ENCODE measurements at places on chromosomes 3 and 15.

- no peak for DNase-seq
These were observed 254.6 kb upstream of the RBMS3 start for GRCh38 chr3:29026286-29026685.

DNA sequence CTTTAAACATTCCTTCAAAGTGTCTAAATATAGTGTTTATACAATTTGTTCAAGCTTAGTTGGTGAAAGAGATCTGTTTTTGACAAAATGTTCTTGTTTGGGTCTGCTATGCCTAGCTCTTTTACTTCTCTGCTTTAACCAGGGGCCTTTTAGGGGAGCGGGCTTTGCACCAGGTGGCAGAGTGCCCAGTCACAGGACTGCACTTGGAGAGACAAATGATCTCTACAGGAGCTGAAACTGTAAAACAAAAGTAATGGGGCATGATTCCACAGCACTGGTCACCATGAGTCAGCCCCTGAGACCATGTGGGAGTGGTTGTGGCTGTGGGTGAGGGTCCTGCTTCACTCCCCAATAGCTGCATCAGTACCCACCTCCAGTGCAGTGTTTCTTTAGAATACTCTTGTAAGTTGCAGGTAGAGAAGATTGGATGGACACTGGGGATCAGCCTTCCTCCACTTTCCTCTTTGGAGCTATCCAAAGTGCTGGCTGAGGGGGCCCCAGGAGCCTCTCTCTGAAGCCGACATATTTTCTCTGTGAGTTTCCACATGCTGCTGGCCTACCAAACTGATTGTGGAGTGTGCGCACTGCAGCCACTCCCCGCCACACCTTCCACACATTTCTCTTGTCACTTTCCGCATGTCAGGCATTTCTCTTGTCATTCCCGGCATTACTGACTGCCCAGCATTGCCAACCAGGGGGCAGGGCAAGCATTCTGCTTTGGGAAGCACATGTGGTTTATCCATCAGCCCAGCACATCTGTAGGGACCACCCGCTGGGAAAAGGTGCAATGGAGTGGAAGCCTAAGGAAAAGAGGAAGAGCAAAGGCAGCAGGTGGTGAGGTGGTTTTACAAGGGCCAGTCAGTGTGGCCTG is 110.0 kb downstream of the EPHB1 start:
- DNase-seq = no peak

GRCh38 chr3:139630542-139630941 is 47.2 kb downstream of the NMNAT3 start:
- no peak for DNase-seq

- DNase-seq = no peak
These were observed 31.6 kb downstream of the LRIG1 start for GRCh38 chr3:66469220-66469640.

DNA sequence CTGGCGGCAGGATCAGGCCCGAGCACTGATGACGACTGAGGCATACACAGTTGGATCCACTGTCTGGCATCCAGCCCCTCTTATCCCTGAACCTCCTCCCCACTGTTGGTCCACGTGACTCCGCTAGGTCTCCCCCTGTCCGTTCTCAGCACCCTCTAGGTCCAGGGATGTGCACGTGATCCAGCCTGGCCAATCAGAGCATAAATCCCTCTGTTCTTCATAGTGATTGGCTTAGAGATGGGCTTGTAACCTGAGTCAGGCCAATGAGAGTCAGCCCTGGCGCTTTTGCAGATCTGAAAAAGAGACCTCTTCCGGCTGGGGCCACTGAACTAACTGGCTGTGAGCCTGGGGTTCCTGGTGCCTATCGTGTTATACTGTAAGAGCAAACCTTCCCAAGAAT is 20.5 kb upstream of the IQSEC1 start:
- DNase-seq = no peak

GRCh38 chr3:112133626-112134334 is 732 bp upstream of the GCSAM start:
- no peak for DNase-seq

DNA sequence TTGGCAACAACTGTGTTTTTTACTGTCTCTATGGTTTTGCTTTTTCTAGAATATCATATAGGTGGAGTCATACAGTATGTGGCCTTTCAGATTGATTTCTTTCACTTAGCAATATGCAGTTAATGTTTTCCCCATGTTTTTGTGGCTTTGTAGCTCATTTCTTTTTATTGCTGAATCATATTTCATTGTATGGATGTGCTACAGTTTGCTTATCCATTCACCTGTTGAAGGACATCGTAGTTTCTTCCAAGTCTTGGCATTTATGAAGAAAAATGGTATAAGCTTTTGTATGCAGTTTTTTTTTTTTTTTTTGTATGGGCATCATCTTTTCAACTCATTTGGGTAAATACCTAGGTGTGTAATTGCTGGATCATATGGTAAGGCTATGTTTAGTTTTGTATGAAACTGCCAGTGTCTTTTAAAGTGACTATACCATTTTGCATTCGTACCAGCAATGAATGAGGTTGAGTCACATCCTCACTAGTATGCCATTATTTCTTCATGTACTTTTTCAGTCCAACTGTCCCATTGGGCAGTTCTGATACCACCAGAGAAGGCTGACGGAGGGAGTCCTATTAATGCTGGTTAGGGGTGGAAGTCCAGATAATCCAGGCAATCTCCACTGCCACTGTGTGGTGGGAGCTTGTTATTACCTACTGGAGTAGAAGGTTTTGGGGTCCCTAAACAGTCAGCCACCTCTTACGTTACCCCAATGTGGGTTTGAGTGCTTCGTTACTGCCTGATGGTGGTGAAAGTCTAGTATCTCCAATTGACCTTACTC is 210.5 kb downstream of the DOCK3 start:
- peak; percentile 30 for DNase-seq

DNA sequence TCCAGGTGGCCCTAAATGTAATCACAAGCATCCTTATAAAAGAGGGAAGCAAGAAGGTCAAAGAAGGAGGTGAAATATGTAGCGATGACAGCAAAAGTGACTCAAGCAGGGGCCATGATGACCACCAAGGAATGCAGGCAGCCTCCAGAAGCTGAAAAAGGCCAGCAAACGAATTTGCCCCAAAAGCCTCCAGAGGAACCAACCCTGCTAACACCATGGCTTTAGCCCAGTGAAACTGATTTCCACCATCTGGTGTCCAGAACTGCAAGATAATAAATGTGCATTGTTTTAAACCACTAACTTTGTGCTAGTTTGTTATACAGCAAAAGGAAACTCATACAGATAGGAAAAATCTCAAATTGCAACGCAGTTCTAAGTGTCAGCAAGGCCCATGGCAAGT is 23.0 kb upstream of the RBSN start:
- DNase-seq = no peak
